Natural killer cell (primary cell): ENCODE measurements at places on chromosomes 6 and 20.

DNA sequence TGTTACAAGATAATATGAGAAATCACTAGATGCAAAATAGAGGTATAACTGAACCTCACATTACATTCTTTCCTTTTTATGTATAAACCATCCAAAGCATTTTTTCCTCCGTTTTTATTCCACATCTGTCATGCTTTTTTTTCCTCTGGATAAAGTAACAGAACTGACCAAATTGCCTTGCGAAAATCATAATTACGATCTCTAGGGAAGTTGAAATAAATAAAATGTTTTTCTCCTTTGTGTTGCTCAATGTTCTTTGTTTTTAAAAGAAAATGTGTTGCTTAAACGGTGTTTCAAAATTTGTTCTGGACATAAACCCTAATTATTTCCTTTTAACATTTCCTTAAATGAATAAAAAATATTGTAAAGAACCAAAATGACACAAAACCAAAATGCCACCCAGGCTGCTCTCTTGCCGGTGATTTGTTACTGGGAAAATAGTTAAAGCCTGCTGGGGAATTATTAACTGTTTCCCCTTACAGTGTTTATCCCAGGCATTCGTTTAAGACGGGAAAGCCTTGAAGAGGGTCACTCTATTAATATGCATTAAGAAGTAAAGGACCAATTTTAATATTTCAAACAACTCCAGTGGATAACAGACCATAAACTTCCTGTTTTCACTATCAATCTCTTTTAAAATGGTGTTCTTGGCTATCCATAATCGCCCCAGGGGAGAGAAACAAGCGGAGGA, 1.7 kb upstream of the ADGRB3 start:
- H3K36me3 ChIP-seq = no peaks in the 10 kb centered on the region
- H3K27me3 ChIP-seq = peaks cover 16% of the 10 kb centered on the region
- no peak overlapping the region for H3K4me3 ChIP-seq

DNA sequence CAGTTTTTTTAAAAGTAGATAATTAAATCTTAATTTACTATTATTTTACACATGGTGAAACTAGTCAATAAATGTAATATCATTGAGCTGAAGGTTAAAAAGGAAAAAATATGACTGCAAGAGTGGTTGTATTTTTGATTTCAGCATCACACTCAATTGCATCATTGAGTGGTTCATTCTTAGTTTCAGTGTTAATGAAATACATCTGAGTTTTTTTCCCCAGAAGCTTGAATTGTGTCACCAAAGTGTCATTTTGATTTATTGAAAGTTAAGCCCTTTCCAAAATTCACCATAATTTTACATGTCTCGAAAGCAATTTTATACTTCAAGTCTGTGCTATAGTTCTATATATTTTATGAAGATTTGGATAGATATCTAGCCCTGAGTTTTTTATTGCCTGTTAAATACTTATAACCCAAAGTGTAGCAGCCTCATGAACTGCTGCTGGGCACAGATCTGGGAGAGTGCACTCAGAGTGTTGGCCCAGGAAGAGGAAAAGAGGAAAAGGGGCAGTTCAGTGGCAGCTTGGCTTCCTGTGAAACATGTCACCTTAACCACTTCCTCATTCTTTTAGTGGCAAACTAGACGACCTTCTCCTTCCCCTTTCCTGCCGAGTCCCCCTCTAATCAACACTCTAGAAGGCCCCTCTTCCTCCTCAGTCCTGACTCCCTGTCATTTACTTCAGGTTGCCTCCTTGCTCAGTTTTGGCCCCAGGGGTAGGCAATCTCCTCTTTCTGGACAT, 140.7 kb downstream of the ESR1 start:
- H3K4me3 ChIP-seq = no peak overlapping the region
- no peaks in the 10 kb centered on the region for H3K36me3 ChIP-seq
- no peaks in the 10 kb centered on the region for H3K27me3 ChIP-seq
- peaks cover 7% of the 10 kb centered on the region for H3K4me1 ChIP-seq

DNA sequence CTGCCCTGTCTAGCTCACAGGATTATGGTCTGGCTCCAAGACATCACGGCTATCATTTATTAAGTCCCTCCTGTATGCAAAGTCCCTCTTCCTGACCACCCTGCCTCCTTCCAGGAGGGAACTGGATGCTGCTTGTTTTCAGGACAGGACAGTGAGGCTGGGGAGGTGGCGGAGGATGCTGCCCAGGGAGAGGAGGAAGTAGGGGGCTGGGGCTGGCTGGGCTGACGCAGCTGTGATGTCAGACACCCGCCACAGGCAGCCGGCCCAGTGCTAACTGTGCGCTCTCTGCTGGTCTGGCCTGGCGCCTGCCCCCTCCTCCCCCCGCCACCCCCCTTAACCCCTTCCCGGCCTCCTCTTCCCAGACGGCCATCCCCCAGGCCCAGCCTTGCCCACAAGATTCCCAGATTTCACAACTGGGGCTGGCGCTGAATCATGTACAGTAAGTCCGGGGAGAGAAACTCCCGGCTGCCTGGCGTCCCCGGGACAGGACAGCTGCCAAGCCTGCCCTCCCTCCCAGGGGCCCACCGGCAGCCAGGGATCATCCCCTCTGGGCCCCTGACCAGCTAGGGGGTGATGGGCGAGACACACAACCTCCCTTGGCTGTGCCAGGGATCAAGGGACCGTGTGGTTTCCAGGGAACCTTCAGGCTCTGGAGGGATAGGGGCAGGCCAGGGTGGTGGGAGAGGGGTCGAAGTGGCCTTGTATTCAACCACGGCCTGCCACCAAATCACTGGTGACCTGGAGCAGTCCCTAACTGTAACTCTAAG, 118.1 kb downstream of the CEBPB start:
- no peaks in the 10 kb centered on the region for H3K27me3 ChIP-seq
- no peak overlapping the region for H3K27ac ChIP-seq
- peaks cover 19% of the 10 kb centered on the region for H3K4me1 ChIP-seq
- DNase-seq = no peak
- no peak overlapping the region for H3K4me3 ChIP-seq

GRCh38 chr20:14576196-14576877, 238.9 kb upstream of the FLRT3 start:
- H3K27me3 ChIP-seq = no peaks in the 10 kb centered on the region
- no peak for DNase-seq
- H3K36me3 ChIP-seq = no peaks in the 10 kb centered on the region
- no peaks in the 10 kb centered on the region for H3K4me1 ChIP-seq
- no peak overlapping the region for H3K27ac ChIP-seq
- no peak overlapping the region for H3K4me3 ChIP-seq

GRCh38 chr6:64330694-64331307, 695.2 kb downstream of the PHF3 start:
- no peaks in the 10 kb centered on the region for H3K4me1 ChIP-seq
- no peak for DNase-seq
- H3K36me3 ChIP-seq = no peaks in the 10 kb centered on the region
- H3K27me3 ChIP-seq = no peaks in the 10 kb centered on the region

GRCh38 chr6:7813704-7814103, 87.8 kb downstream of the BMP6 start:
- no peak overlapping the region for H3K4me3 ChIP-seq
- H3K27me3 ChIP-seq = no peaks in the 10 kb centered on the region
- no peaks in the 10 kb centered on the region for H3K4me1 ChIP-seq
- DNase-seq = no peak

- no peak for DNase-seq
- H3K27me3 ChIP-seq = no peaks in the 10 kb centered on the region
- no peak overlapping the region for H3K4me3 ChIP-seq
Measured at GRCh38 chr6:169274781-169275180, 21.1 kb upstream of the THBS2 start.

DNA sequence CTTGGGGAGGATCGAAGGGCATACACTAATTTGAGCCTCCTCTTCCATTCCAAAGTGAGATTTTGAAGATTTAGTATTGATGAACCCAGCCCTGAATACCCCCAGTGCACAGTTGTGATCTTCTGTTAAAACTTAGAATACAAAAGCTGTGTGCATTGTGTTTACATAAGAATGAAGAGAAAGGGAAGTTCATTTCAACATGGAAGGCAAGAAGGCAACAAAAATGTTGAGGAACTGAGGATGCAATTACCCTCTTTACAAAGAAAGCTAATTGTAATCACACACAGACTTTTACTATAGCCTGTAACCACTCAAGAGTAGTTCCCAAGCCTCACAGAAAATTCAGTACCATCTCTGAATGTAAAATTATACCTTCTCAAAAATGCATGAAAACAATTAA, 49.3 kb downstream of the GFOD1 start:
- DNase-seq = no peak
- H3K4me1 ChIP-seq = peaks cover 34% of the 10 kb centered on the region
- no peaks in the 10 kb centered on the region for H3K27me3 ChIP-seq

- no peak overlapping the region for H3K4me3 ChIP-seq
- no peaks in the 10 kb centered on the region for H3K4me1 ChIP-seq
- no peaks in the 10 kb centered on the region for H3K27me3 ChIP-seq
Measured at GRCh38 chr6:123316733-123317323, 319.9 kb downstream of the TRDN start.

DNA sequence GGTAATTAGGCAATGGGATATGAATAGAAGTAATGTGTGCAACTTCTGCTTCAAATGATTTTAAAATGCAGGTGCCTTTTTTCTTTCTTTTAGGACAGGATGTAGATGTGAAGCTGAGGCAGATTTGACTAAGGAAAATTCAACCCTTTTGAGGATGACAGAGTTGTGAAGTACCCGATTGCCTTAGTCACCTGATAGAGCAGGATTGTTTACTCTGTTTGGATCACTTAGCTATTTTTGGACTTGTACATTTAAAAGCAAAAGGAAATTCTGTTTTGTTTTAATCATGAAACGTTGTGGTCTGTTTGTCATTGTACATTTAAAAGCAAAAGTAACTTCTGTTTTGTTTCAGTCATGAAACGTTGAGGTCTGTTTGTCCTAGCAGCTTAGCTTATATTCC, 143.4 kb downstream of the FAM83B start:
- no peak overlapping the region for H3K4me3 ChIP-seq
- no peak for DNase-seq
- no peak overlapping the region for H3K27ac ChIP-seq
- no peaks in the 10 kb centered on the region for H3K27me3 ChIP-seq

DNA sequence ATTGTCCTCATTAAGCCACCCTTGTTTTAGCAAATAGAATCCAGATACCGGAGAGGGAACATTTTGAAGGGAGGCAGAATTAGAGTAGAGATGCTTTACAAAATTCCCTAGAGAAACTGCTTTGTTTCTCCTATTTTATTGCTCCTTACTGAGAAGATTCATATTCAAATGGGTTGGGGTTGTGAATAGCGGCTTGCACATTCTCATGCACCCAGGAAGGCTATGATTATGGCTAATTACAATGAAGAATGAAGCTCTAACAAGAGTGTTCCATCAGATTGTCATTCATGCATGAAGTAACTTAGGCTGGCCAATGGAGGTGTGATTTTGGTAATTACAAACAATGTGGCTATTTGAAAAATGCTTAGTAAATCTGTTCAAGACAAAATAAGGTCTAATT, 129.6 kb downstream of the PACRG start:
- no peak for DNase-seq
- no peaks in the 10 kb centered on the region for H3K4me1 ChIP-seq
- H3K27me3 ChIP-seq = no peaks in the 10 kb centered on the region
- H3K36me3 ChIP-seq = no peaks in the 10 kb centered on the region
- no peak overlapping the region for H3K27ac ChIP-seq

DNA sequence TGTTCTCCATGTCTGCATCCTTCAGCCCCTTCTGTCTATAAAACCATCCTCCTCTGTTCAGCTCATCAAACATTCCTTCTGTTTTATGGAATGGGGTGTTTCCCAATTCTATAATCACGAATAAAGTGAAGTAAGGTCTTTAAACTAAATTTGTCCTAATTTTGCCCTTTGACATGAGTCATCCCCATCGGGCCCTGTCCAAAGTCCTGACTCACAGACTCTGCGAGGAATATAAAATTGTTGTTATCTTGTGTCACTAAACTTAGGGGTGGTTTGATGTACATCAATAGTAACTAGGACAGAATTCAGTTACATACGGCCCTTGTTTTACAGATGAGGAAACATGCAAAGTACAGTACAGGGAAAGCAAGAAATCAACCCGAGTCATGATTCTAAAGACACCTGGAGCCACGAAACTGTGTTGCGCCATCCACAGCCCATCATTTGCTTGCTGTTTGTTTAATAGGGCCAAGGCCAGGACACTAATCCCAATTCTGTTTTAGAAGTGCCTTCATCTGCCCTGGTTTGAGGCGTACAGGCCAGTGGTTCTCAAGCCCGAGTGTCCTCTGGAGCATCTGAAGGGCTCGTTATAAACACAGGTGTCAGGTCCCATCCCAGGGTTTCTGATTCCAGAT, 2.8 kb downstream of the ACSS1 start:
- no peak for DNase-seq
- H3K4me1 ChIP-seq = peaks cover 74% of the 10 kb centered on the region
- peaks cover 4% of the 10 kb centered on the region for H3K36me3 ChIP-seq
- no peaks in the 10 kb centered on the region for H3K27me3 ChIP-seq
- H3K4me3 ChIP-seq = no peak overlapping the region
- no peak overlapping the region for H3K27ac ChIP-seq

DNA sequence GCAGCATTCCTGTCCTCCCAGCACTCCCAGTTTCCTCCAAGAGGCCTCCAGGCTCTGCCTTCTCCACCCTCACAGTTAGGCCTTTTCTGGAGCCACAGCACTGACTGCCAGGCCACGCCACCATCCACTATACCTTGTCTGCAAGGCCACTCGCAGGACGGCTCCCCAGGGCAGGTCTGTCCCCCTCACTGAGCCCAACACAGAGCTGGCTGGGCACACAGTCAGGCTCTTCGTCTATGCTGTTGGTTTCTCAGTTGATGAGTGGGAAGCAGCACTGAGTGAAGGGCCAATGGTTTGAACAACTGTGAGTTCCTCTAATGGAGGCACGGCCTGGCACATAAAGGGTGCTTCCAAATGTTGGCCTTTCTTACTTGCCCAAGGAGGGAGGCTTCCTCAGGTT, 95.2 kb downstream of the GRM4 start:
- H3K27ac ChIP-seq = no peak overlapping the region
- H3K36me3 ChIP-seq = no peaks in the 10 kb centered on the region
- no peaks in the 10 kb centered on the region for H3K27me3 ChIP-seq
- H3K4me3 ChIP-seq = no peak overlapping the region

- no peaks in the 10 kb centered on the region for H3K36me3 ChIP-seq
- no peaks in the 10 kb centered on the region for H3K27me3 ChIP-seq
- no peak for DNase-seq
- no peak overlapping the region for H3K27ac ChIP-seq
- H3K4me1 ChIP-seq = no peaks in the 10 kb centered on the region
- no peak overlapping the region for H3K4me3 ChIP-seq
Measured at GRCh38 chr6:125863023-125863422, 72.3 kb downstream of the NCOA7 start.

DNA sequence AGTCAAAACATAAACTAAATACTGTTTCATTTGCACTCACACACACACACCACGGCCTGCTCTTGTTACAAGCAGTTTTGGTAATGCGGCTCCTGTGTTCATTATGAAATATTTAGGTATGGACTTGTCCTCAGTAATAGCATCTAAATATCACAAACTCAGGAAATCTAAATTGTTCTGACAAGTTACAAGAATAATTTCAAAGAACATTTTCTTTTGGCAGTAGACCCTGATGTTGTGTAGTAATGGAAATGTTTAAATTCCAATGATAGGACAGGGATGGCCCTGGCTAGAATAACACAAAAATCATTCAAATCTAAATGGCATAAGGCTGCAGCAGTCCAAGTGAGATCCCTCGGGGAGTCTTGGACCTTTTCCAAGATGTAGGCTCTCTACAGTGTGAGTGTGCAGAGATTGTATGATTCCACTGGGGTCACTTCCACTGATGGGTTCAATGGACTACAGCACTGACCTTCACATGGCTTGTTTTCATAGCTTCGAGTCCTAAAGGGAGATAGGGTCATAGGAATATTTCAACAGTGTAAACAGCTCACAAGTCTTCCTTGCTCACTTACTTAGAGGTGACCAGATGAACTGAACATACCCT, 210.6 kb upstream of the PLCB4 start:
- H3K36me3 ChIP-seq = no peaks in the 10 kb centered on the region
- H3K27me3 ChIP-seq = no peaks in the 10 kb centered on the region
- DNase-seq = no peak
- H3K4me1 ChIP-seq = no peaks in the 10 kb centered on the region
